NCI-H226 (cell line): ENCODE measurements at places on chromosomes 5 and 9.

DNA sequence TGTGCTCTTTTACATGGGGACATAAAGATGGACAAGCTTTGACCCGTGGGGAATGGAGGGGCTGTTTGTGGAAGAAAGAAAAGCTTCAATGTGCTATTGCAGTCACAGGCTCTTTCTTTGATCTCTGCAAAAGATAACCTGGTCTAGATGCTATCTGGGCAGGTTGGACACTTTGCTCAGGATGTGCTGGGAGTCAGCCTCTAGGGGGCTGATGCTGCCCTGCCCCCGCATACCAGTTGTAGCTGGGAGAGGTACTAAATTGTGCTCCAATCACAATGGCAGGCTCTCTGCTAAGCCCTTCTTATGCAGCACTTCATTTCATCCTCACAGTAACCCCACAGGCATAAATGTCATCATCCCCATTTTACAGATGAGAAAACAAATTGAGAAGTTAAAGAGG lies 67.2 kb downstream of the PSD2 start:
- no peak for DNase-seq

GRCh38 chr5:149957855-149958254 lies 2.7 kb upstream of the SLC26A2 start:
- no peak for DNase-seq

DNA sequence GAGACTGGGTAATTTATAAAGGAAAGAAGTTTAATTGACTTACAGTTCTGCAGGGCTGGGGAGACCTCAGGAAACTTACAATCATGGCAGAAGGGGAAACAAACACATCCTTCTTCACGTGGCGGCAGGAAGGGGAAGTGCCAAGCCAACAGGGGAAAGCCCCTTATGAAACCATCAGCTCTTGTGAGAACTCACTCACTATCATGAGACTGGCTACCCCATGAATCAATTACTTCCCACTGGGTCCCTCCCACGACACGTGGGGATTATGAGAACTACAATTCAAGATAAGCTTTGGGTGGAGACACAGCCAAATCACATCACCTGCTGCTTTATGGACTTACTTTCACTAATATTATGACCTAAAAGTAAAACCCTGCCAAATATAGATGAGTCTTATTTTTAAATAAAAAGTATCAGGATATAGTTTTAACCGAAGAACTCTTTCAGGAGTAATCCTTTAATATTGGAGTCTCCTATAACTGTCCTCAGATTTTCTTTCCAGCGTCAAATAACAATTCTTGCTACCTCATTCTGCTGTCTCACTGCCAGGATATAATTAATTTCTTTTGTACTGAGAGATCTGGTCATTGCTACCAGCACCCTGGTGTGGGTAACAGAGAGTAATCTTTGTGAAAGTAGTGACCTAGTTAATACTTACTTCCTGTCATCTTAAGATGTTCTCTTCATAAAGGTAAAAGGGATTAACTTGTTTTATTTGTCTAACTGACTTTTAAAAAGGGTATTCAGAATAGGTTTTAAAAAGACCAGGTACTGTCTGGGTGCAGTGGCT lies 68.6 kb downstream of the NLN start:
- DNase-seq, result peak; percentile 39

GRCh38 chr9:78986446-78986845 lies 585.3 kb upstream of the TLE4 start:
- no peak for DNase-seq

GRCh38 chr5:79111960-79112702 lies 522 bp downstream of the BHMT start:
- no peak for DNase-seq
